ENCODE measurements at places on chromosomes 13 and 19. TPM values are rescaled to one million over a fixed set of nuclear protein-coding genes. Genes with fewer than 3 reads are reported as not detected.

The LGALS4 gene
- total RNA-seq: 0.30 TPM

The ANKLE1 gene
- total RNA-seq: 0.63 TPM

The RELB gene
- total RNA-seq: 51.4 TPM

The ZNF626 gene
- total RNA-seq: not detected

The PSG7 gene
- 0.07 TPM for total RNA-seq

The PSG1 gene
- total RNA-seq: 0.22 TPM

The PCP2 gene
- total RNA-seq: not detected

Measured in A549 treated with RU486 at 1 μM for 4 hours (cell line).